ENCODE measurements at places on chromosomes 2 and 18.

DNA sequence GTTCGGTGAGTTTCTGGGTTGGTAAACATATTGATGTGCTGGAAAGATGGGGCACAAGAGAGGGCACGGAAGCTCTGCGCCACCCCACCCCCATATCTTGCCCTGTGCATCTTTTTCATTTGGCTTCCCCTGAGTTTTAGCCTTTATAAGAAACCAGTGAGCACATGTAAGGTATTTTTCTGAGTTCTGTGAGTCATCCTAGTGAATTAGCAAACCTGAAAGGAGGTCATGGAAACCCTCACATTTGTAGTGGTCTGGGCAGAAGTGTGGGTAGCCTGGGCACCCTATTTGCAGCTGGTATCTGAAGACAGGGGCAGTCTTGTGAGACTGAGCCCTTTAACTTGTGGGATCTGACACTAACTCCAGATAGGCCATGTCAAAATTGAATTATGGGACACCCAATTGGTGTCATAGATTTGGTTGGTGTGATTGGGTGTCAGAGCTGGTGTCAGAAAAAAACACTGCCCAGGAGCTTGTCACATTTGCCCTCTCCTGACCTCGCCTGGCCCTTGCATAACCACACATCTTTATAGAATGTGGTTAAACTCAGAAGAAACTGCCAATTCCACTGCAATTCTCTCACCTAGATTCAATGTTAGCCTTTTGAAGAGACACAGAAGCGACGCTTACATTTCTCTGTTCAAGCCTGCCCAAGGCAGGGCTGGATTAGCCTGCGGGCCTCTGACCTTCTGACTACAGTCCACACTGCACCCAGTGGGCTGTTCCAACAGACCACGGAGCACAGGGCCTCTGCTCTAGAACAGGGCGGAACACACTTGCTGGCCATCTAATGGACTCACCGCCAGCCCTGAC is 12.0 kb upstream of the GALM start:
- DNase-seq: peak; percentile 54

DNA sequence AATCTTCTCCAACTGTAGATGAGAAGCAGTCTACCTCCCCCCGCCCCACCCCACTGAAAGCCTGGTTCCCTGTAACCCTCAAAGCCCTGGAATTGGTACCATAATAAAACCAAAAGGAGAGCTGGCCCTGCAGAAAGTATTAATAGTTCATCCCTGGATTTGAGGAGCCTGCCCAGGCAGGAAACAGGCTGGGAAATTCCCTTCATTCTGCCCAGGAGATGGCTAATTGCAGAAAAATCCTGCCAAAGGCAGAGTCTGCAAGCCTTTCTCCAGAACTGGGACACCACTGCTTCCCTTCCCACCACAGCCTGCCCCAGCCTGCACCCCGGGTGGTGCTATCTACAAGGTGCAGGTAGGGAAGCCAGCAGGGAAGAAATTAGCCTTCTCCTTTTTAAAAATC is 16.3 kb downstream of the GKN2 start:
- no peak for DNase-seq

DNA sequence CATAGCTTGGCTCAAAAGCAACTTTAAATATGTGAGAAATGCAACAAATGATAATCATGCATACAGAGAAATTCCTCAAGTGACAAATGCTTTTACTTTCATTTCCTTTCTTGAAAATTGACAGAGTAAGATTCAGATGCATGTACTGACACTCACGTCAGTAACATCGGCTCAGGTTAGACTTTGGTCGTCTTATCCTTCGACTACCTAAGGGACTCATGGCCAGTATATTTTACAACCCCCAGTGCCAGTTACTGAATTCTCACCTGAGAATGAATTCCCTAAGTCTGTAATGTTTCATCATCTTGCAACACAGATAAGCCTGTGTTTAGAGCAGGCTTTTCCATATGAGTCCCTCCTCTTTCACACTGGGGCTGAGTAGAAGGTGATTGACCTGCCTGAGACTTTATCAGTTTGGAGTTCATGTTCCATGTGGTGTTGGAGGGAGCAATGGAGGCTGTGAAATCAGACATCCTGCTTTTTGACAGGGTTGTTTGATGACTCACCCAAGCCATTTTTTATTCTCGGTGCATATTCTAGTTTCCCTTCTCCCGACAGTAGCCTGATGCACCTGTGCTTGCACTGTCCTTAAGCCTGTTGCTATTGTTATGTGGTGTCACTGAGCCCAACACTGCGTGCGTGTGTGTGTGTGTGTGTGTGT is 30.5 kb upstream of the ATP8B1 start:
- DNase-seq: no peak

GRCh38 chr18:52682260-52682659 is 342.3 kb downstream of the DCC start:
- DNase-seq: no peak

DNA sequence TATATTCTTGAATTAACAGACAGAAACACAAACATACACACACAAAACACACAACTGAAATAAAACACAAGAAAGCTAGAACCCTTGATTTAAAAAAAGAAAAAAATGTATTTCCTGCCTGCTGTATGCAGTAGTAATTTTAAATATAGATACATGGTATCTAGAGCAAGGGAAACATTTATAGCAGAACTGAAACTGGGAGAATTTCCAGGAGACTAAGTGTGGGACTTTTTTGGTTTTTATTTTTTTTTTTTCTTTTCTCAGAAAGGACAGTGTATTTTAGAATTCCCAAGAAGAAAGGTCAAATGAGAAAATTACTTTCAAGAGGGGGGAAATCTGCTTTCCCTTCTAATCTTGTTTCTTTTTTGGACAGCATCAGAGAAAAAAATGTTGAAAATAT is 558.9 kb upstream of the PKDCC start:
- DNase-seq: no peak

DNA sequence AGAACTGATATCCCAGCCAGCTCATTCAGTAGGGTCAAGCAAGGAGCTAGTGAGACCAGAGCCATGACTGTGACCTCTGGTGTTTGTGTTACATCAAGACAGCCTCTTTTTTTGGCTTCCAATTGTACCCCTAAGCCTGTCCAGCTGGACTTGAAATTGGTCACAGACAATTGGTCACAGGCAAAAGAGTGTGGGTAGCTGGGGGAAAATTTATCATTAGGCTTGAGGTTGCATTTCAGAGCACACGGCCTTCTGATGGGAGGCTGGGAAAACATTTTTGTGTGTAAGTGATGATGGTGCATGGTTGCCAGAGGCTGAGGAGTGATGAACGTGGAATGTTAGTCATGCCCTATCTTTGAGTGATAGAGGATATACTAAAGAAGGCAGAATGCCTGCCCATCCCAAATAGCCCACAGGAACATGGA is 285.1 kb upstream of the SLC14A2 start:
- DNase-seq: no peak

DNA sequence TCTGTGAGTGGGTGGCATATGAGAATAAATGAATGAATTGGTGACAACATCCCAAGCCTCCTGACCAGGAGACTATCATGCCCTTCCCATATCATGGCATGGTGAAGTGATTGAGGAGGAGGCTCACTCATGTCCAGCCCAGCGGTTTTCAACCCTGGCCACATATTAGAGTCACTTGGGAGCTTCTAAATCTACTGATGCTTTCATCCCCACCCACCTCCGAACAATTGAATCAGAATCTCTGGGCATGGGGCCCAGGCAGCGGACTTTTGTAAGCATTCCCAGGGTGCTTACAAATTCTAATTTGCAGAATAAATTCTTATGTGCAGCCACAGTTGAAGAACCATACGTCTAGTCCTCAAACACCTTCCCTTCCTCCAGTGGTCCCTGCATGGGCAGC is 81.7 kb upstream of the SEC11C start:
- DNase-seq: no peak

GRCh38 chr2:241958818-241959545 is 89.5 kb downstream of the RTP5 start:
- DNase-seq: no peak

- no peak for DNase-seq
These were observed 80.4 kb downstream of the MTA3 start for GRCh38 chr2:42648796-42649195.

- no peak for DNase-seq
These were observed 254.8 kb upstream of the COPS8 start for GRCh38 chr2:236830926-236831325.

GRCh38 chr2:214587442-214587841 is 176.6 kb downstream of the VWC2L start:
- DNase-seq: no peak

All from stimulated activated CD8-positive, alpha-beta memory T cell treated with anti-CD3 and anti-CD28 coated beads, Interleukin-15, amount 100 ng/mL, for 4 hours (primary cell).